ENCODE measurements at places on chromosomes 7 and 10. TPM values are rescaled to one million over a fixed set of nuclear protein-coding genes. Genes with fewer than 3 reads are reported as not detected.

The FGL2 gene
- 756 TPM for total RNA-seq

The ENO4 gene
- total RNA-seq = 0.67 TPM

The UCN3 gene
- not detected for total RNA-seq

The LRRN3 gene
- 0.40 TPM for total RNA-seq

The ITGB8 gene
- total RNA-seq = 16.2 TPM

The FIGNL1 gene
- 5.7 TPM for total RNA-seq

The IL15RA gene
- 17.7 TPM for total RNA-seq

The PTPRN2 gene
- total RNA-seq = 3.9 TPM

The PTPN20 gene
- 0.94 TPM for total RNA-seq

The LHFPL3 gene
- not detected for total RNA-seq

The GHRHR gene
- total RNA-seq = not detected

The ZNF12 gene
- total RNA-seq = 22.4 TPM
